ENCODE measurements at places on chromosomes 4 and X. TPM values are rescaled to one million over a fixed set of nuclear protein-coding genes. Genes with fewer than 3 reads are reported as not detected.

- no peaks in the 10 kb centered on the region for H3K36me3 ChIP-seq
- no peaks in the 10 kb centered on the region for H3K4me1 ChIP-seq
- no peaks in the 10 kb centered on the region for H3K27me3 ChIP-seq
Measured at GRCh38 chrX:37815366-37815765, 32.0 kb downstream of the DYNLT3 start.

The TRIM75 gene
- total RNA-seq, result not detected

The CRMP1 gene
- total RNA-seq, result not detected

The GYPE gene
- 0.49 TPM for total RNA-seq

The SUPT20HL2 gene
- total RNA-seq, result not detected

The CPLX1 gene
- total RNA-seq, result 0.48 TPM

- no peaks in the 10 kb centered on the region for H3K36me3 ChIP-seq
- H3K27ac ChIP-seq, result no peak overlapping the region
- peak; percentile 92 for DNase-seq
- no peaks in the 10 kb centered on the region for H3K4me1 ChIP-seq
- peaks cover 9% of the 10 kb centered on the region for H3K27me3 ChIP-seq
- H3K4me3 ChIP-seq, result no peak overlapping the region
Measured at GRCh38 chrX:100768679-100769338, 36.9 kb upstream of the SYTL4 start.

The FAM9C gene
- total RNA-seq, result not detected

GRCh38 chr4:184154199-184154598, 63.5 kb downstream of the ENPP6 start:
- no peak overlapping the region for H3K27ac ChIP-seq
- no peaks in the 10 kb centered on the region for H3K36me3 ChIP-seq
- no peak overlapping the region for H3K4me3 ChIP-seq
- H3K4me1 ChIP-seq, result no peaks in the 10 kb centered on the region
- DNase-seq, result no peak

The ATP1B4 gene
- not detected for total RNA-seq

GRCh38 chrX:8845060-8845459, 43.9 kb upstream of the FAM9A start:
- H3K27me3 ChIP-seq, result peaks cover 4% of the 10 kb centered on the region
- no peaks in the 10 kb centered on the region for H3K4me1 ChIP-seq
- H3K4me3 ChIP-seq, result no peak overlapping the region

The CCDC110 gene
- 0.57 TPM for total RNA-seq

- H3K36me3 ChIP-seq, result no peaks in the 10 kb centered on the region
- peak; percentile 26 for DNase-seq
- no peak overlapping the region for H3K27ac ChIP-seq
- peak overlapping the region; percentile 47 for H3K4me3 ChIP-seq
Measured at GRCh38 chr4:169774466-169775445, 17.0 kb upstream of the HPF1 start.

The GRIPAP1 gene
- total RNA-seq, result 64.8 TPM

The UGT2A3 gene
- not detected for total RNA-seq

The HOPX gene
- total RNA-seq, result 14.0 TPM

DNA sequence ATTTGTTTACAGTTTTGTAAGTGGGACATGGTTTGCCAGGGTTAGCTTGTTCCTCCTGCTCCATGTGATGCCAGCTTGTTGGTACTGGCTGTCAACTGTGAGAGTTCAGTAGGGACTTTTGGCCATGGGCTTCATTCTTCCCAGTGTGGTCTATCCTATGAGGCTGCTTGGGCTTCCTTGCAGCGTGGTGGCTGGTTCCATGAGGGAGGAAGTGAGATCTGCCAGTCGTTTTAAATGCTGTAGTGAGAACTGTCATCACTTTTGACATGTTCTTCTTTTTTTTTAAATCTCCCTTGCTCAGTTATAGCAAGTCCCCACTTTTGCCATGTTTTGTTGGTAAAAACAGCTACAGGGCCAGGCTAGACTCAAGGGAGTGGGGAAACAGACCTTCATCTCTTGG, 15.9 kb downstream of the NSD2 start:
- peaks cover 22% of the 10 kb centered on the region for H3K4me1 ChIP-seq
- H3K27ac ChIP-seq, result no peak overlapping the region
- no peak overlapping the region for H3K4me3 ChIP-seq
- no peaks in the 10 kb centered on the region for H3K27me3 ChIP-seq
- DNase-seq, result no peak

DNA sequence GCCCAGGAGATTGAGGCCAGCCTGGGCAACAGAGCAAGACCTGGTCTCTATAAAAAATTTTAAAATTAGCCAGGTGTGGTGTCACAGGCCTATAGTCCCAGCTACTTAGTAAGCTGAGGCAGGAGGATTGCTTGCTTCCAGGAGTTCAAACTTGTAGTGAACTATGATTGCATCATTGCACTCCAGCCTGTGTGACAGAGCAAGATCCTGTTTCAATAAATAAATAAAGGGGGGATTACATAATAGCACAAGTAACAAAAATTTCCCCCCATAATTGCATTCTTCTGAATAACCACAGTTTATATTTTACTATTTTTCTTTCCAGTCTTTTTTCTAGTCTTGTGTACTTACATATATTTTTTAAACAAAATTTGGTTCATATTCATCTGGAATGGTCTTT, 135.6 kb downstream of the CHIC2 start:
- H3K27me3 ChIP-seq, result peaks cover 8% of the 10 kb centered on the region
- H3K4me3 ChIP-seq, result no peak overlapping the region
- H3K4me1 ChIP-seq, result no peaks in the 10 kb centered on the region
- no peak for DNase-seq
- H3K27ac ChIP-seq, result no peak overlapping the region
